Smooth muscle cell of the brain vasculature (primary cell): ENCODE measurements at places on chromosomes 1 and 21.

DNA sequence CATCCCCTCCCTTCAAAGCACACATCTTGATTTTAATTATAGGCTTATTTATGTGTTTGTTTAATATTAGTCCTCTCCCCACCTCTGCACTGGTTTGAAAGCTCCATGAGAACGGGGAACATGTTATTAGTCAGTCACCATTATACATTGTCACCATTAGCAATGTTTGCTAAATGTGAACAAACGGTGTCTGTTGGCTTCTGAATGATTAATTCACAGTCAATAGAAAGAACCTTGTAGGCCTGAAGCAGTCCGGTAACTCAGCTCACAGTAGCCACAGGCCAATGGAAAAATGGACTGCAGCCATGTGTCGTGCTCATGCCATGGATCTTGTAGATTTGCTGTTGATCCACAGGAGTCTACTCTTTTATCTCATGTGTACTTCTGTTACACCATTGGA is 49.7 kb upstream of the NHLH2 start:
- DNase-seq, result no peak

GRCh38 chr1:116919802-116920201 is 10.1 kb downstream of the PTGFRN start:
- no peak for DNase-seq

DNA sequence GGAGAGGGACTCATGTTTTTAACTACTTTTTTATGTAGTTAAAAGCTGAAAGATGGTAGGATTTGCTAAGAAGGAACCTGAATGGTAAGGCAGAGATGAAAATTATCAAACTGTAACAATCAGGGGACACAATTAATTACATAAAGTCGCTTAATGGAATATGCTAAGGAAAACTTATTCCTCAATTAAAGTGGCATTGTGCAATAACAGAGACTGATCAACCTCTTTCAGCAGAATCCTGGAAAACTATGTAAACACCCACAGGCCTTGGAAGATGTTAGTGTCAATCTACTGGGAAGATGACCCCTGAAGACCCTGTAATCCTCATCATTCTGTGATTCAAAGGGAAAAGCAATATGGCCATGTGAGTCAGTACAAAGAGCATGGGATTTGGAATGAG is 46.8 kb upstream of the NPL start:
- no peak for DNase-seq

DNA sequence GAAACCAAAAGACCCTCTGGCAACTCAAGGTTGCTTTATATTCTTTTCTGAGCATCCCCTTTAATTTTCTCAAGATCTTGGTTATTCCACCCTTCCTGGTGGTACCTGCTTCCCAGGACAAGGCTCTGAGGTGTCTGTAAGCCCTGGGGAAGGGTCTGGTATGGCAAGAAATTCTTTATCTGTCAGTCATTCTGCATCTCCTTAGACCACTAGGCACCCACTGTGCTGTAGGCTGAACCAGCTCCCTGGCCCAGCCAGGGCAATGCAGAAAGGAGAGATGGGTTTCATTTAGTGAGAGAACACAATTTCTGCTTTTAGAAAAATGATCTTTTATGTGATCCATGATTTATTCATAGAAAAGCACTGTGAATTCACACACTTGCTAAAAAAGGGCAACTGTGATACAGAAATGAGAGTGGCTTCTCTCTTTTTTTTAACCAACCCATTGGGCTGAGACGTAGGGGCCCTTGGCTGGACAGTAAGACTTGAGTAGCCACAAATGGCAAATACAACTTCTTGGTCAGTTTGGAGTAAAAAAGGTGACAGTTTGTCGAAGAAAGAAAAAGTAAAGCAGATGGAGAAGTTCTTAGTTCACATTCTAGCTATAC is 4.1 kb downstream of the UROD start:
- no peak for DNase-seq

- DNase-seq, result no peak
Observed at GRCh38 chr1:175969231-175969630, 225.8 kb upstream of the TNR start.

DNA sequence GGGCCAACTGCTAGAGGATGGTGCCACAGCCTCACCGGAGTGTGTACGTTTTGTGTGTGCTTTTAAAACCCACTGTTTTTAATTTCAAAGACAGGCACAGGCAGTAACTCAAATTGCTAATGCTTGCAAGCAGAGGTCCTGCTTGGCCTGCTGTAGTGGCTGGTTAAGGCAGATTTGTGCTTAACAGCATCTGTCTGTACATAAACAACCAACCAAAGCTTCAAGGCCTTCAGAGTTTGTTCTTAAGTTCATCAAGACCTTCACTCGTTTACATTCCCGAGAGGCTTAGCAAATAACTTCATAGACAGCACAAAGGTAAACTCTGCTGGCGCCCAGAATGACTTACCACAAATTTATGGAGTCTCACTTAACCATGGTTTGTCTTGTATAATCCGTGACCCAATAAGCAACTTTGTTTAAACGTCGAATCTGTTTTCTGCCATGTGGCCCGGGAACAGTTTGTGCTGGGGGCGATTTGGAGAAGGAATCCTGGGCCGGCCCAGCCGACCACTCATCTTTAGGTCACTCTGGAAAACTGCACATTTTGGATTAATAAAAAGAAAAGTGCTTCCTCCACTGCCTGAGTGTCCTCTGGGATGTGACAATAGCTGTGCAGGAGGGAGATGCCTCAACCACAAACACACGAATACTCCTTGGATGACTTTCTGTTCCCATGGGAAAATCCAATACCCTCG is 58.1 kb downstream of the CAPZB start:
- DNase-seq, result no peak
